ENCODE measurements at places on chromosomes 4 and X.

DNA sequence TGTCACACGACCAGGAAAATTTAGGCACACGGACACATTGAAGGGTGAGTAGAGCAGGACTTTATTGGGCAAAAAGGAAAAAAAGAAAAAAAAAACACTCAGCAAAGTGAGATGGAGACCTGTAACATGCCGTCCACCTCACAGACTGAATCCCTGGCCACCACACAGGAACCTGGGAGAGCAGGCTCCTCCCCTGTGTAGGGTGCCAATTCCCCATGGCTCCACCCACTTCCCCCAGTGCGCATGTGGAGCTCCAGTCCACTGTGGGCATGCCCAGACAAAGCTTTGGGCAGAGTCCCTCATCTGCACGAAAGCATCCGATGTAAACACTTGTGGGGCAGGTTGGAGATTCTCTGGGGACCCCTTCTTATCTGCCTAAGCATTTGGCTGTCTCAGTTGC lies 23.6 kb upstream of the CBR4 start:
- DNase-seq, result no peak

DNA sequence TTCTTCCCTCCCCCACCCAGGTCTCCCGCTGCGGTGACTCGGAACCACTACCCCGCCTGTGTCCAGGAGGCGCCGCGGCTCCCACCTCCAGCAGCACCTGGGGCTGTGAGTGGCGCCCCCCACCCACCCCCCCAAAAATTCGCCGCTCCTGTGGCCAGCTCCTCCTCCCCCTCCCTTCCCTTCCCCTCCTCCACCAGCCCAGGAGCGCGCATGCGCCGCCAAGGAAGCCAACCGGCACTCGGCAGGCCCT lies 278 bp downstream of the CLOCK start:
- DNase-seq, result no peak

DNA sequence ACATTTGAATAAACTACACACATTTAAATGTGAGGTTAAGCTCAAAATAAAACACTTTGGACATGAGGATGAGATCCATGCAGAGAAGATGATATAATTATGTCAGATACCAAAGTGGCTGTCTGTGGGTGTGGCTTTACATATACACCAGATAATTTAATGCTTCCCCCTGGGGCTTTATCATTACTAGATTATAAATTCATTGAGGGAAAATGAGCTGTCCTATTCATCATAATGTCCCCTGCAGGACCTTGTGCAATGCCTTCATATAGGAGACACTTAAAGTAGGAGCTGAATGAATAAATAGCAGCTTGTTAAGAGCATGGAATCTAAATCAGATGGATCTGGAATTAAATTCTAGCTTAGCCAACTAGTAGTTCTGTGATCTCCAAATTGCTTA lies 49.7 kb downstream of the OTC start:
- no peak for DNase-seq

GRCh38 chr4:141576585-141577110 lies 59.7 kb upstream of the IL15 start:
- DNase-seq, result no peak

DNA sequence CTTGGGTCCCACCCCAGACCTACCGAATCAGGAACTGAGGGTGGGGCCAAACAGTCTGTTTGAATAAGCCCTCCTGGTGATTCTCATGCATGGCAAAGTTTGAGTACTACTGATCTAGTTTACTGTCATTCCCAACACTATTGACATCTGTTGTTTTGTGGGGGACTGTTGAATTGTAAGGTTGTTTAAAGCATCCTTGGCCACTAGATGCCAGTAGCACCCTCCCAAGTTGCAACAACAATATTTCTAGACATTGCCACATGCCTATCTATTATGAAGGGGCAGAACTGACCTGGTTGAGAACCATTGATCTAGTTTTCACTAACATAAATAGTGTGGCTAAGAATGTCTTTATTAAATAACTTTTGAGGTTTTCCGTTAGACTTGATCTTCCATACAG lies 15.1 kb downstream of the TAF9B start:
- no peak for DNase-seq

- DNase-seq, result no peak
Measured at GRCh38 chr4:89249716-89250361, 57.8 kb downstream of the GPRIN3 start.

- DNase-seq, result no peak
Measured at GRCh38 chr4:27057662-27058061, 197.0 kb downstream of the STIM2 start.

- peak; percentile 33 for DNase-seq
Measured at GRCh38 chr4:7043284-7044136, at the start of gene TADA2B. Gene TADA2B (plus strand): TSS chr4:7043372. CDS start chr4:7043580, 208 bp downstream.

- no peak for DNase-seq
Measured at GRCh38 chr4:98519268-98519977, 139.0 kb downstream of the TSPAN5 start.

DNA sequence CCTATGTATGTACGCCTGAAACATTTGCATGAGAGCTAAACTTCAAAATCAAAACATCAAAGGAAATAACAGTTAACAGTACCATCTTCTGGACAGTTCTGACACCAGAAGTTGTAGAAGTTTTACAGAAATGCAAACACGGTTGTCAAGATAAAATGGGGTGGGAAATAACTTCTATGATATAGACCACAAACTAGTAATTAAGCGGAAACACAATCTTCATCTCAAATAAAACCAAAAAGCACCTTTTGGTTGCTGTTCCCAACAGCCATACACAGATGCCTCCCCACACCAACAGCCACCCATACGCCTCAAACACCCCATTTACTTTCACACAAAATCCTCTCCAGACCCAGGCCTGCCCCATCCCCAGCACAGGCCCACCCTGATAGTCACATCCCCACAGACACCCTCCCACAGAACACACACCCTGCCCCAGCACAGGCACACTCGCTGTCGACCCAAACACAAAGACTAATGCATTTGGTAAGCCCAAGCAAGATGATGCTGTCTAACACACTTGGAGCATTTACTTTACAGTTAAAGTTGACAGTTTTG lies 64.3 kb downstream of the TAPT1 start:
- no peak for DNase-seq

DNA sequence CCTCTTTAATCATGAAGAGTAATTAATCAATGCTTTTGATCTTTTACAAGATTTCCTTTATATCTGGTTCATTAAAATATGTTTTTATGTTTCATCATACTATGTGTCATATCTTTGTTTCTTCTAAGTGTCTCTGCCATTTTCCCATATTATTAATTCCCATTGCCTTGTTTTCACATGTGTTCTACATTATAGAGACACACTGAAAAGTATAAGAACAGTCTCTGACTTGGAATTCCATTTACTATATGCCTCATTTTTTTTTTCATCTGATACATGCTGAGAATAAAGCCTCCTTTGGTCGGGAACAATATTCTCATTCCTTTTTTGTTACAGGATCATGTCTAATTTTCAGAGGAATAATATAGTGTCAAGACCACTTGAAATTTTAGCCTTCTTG lies 4.3 kb downstream of the BANK1 start:
- no peak for DNase-seq

GRCh38 chr4:170682558-170683294 lies 593.0 kb upstream of the AADAT start:
- no peak for DNase-seq

- DNase-seq, result no peak
Measured at GRCh38 chrX:144253356-144253755, 369.5 kb downstream of the UBE2NL start.

GRCh38 chr4:99436976-99437722 lies 2.0 kb upstream of the ADH7 start:
- no peak for DNase-seq

Measured in effector memory CD8-positive, alpha-beta T cell (primary cell).